ENCODE measurements at places on chromosomes 12 and 14. TPM values are rescaled to one million over a fixed set of nuclear protein-coding genes. Genes with fewer than 3 reads are reported as not detected.

- no peak for DNase-seq
- no peak overlapping the region for H3K4me3 ChIP-seq
- H3K27me3 ChIP-seq: no peaks in the 10 kb centered on the region
- no peaks in the 10 kb centered on the region for H3K4me1 ChIP-seq
- H3K27ac ChIP-seq: no peak overlapping the region
Observed at GRCh38 chr12:113445544-113446171, 23.5 kb downstream of the SDSL start.

DNA sequence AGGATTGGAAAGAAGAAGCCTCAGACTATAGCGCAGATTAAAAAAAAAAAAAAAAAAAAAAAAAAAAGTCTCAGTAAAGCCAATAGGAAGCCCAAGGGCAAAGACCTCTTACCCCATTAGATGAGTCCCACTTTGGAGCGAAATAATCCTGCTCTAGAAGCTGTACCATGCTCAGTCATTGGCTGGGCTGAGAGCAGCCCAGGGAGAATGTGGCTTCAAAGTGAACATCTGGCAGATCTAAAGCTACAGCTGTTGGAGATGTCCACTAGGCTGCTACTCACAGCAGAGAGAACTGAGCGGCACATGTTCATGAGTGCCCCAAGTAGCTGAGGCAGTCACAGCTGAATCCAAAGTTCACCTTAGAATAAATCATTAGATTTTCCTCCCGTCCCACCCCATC lies 560.9 kb downstream of the MED13L start:
- no peaks in the 10 kb centered on the region for H3K4me1 ChIP-seq
- no peak overlapping the region for H3K27ac ChIP-seq
- no peaks in the 10 kb centered on the region for H3K27me3 ChIP-seq
- H3K4me3 ChIP-seq: no peak overlapping the region
- H3K36me3 ChIP-seq: no peaks in the 10 kb centered on the region

DNA sequence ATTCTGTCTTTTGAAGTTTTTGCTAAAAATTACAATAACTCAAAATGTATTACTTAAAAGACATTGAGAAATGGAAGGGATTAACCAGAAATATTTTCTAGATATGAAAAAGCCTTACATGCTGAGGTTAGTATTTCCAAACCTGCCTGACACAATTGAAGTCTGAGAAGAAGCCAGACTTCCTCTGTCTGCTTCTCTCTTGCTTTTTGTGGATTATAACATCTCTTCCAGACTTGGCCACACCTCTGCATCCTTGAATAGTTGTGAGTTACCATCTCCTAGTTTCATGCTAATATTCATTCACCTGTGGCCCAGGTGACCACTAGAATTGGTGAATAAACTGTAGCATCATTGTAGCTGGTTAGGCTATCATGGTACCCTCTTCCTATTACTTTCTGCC lies 497.6 kb downstream of the SLC16A7 start:
- no peak overlapping the region for H3K27ac ChIP-seq
- no peak overlapping the region for H3K4me3 ChIP-seq
- no peaks in the 10 kb centered on the region for H3K4me1 ChIP-seq
- no peaks in the 10 kb centered on the region for H3K27me3 ChIP-seq
- H3K36me3 ChIP-seq: no peaks in the 10 kb centered on the region
- no peak for DNase-seq

DNA sequence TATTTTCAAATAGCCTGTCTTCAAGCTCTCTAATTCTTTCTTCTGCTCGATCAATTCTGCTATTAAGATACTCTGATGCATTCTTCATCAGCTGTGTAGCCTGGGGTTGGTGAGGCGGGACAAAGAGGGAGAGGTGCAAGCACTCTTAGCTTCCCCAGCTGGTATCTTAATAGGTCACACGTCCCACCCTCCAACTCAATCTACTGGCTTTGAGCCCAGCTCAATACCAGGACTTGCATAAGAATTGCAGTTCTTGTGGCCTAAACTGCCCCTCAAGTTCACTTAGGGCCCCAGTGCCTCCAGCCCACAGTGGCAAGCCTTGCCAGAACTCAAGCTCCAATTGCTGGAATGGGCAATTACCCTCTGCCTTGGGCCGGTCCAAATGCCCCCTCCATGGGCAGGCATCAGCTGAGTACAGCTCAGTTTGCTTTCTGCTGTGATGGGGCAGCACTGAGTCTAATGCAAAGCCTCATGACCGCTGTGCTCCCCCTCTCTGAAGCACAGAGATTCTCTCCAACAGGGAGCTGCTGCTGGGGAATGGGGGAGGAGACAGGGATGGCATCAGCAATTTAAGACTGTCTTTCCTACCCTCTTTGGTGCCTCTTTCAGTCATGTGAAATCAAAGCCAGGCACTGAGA lies 5.6 kb upstream of the SPATA7 start:
- no peak overlapping the region for H3K27ac ChIP-seq
- H3K27me3 ChIP-seq: no peaks in the 10 kb centered on the region
- H3K4me3 ChIP-seq: no peak overlapping the region
- no peaks in the 10 kb centered on the region for H3K4me1 ChIP-seq
- DNase-seq: no peak

DNA sequence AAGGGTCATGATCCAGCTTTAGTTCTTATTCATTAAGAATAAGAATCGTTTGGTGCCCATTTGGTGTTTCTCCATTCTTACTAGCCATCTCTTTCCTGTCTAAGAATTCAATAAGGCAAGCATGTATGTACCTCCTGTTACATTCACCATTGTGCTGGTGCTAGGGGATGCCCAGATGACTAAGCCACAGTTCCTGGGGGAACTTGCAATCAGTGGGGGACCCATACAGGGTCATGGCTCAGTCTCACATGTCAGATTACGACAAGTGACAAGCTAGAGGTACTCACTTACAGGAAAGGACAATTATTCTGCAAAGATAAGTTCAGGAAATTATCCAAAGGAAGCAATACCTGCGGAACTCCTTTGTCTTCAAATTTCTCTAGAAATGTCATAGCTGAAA lies 125.4 kb downstream of the STXBP6 start:
- no peak overlapping the region for H3K27ac ChIP-seq
- DNase-seq: no peak
- H3K4me1 ChIP-seq: no peaks in the 10 kb centered on the region
- H3K36me3 ChIP-seq: no peaks in the 10 kb centered on the region
- no peak overlapping the region for H3K4me3 ChIP-seq

DNA sequence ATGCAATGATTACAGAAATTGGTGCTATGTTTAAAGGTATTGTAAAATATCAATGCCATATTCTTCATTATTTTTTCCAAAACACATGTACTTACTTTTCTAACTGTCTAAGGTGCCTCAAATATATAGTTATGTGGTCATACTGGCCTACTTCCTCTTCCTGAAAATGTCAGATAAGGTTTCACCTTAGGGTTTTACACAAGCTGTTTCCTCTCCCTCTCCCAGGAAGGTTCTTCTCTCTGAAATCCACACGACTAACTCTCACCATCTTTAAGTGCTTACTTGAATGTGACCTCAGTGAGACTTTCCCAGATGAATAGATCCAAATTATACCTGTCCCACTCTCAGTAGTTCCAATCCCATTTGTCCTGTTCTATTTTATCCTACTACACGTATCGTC lies 11.6 kb upstream of the CLEC4D start:
- no peaks in the 10 kb centered on the region for H3K4me1 ChIP-seq
- H3K4me3 ChIP-seq: no peak overlapping the region
- H3K36me3 ChIP-seq: no peaks in the 10 kb centered on the region
- no peaks in the 10 kb centered on the region for H3K27me3 ChIP-seq
- no peak overlapping the region for H3K27ac ChIP-seq
- no peak for DNase-seq

- DNase-seq: no peak
- H3K36me3 ChIP-seq: no peaks in the 10 kb centered on the region
- no peaks in the 10 kb centered on the region for H3K4me1 ChIP-seq
- no peak overlapping the region for H3K4me3 ChIP-seq
- H3K27me3 ChIP-seq: no peaks in the 10 kb centered on the region
Observed at GRCh38 chr14:101707863-101708620, 53.5 kb upstream of the PPP2R5C start.

DNA sequence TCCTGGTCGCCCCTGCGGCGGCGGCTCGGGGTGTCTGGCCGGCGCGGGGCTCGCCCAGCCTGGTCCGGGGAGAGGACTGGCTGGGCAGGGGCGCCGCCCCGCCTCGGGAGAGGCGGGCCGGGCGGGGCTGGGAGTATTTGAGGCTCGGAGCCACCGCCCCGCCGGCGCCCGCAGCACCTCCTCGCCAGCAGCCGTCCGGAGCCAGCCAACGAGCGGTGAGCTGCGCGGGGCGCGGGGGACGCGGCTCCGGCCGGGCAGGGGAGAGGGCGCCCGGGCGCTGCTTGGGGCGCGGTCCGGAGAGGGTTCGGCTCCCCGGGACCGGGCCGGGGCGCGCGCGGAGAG lies at the start of gene LGALS3:
TSS of gene LGALS3 (plus strand) at position 167 of the 342 bp plus-strand sequence. CDS start 8,122 bp downstream, outside the sequence.
- H3K4me1 ChIP-seq: peaks cover 47% of the 10 kb centered on the region
- H3K36me3 ChIP-seq: peaks cover 15% of the 10 kb centered on the region
- DNase-seq: peak; percentile 49
- peak within 1 kb of the TSS; percentile 91 for H3K4me3 ChIP-seq

- no peaks in the 10 kb centered on the region for H3K4me1 ChIP-seq
- H3K27me3 ChIP-seq: no peaks in the 10 kb centered on the region
- no peak overlapping the region for H3K4me3 ChIP-seq
Observed at GRCh38 chr14:92316937-92317336, 6.0 kb upstream of the SLC24A4 start.

GRCh38 chr12:116483959-116484750 lies 75.0 kb upstream of the MAP1LC3B2 start:
- no peak overlapping the region for H3K4me3 ChIP-seq
- H3K36me3 ChIP-seq: no peaks in the 10 kb centered on the region
- H3K27ac ChIP-seq: no peak overlapping the region
- H3K27me3 ChIP-seq: no peaks in the 10 kb centered on the region
- H3K4me1 ChIP-seq: no peaks in the 10 kb centered on the region

GRCh38 chr12:121748218-121748570 lies 35.6 kb downstream of the TMEM120B start:
- H3K36me3 ChIP-seq: no peaks in the 10 kb centered on the region
- no peak overlapping the region for H3K27ac ChIP-seq
- no peaks in the 10 kb centered on the region for H3K27me3 ChIP-seq

Gene SSTR1
- total RNA-seq: 8.7 TPM

Gene SYNE3
- total RNA-seq: 14.4 TPM

Gene COCH
- 0.54 TPM for total RNA-seq

Gene CLEC4C
- not detected for total RNA-seq

Gene TSPAN8
- 963 TPM for total RNA-seq

All from Peyer's patch (tissue), 4 donors.